ENCODE measurements at places on chromosomes 5 and 9. TPM values are rescaled to one million over a fixed set of nuclear protein-coding genes. Genes with fewer than 3 reads are reported as not detected.

GRCh38 chr5:8842971-8843551 lies 702.8 kb downstream of the SEMA5A start:
- no peak for DNase-seq

DNA sequence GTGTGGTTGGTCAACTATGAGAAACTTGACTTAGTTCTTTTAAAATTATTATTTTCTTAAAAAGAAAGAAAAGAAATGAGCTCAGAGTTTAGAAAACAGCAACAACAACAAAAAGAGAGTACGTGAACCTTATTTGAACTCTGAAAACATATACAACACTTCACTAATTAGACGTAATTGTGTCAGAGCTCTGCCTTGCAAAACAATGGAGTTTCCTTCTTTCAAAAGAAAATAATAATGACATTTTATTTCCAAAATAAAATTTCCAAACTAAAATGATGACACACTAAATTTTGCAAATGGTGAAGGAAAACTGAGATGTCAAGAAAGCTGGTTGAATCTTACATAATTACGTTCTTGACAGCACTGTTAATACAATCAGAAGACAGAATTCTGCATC lies 15.4 kb downstream of the ROR2 start:
- no peak for DNase-seq

- DNase-seq = no peak
Measured at GRCh38 chr9:132147331-132147730, 14.5 kb upstream of the NTNG2 start.

Gene FCN2
- not detected for total RNA-seq

Gene SPATA31A3
- total RNA-seq = not detected

Gene MAMDC2
- 72.0 TPM for total RNA-seq

Gene C5orf58
- not detected for total RNA-seq

Gene CDHR2
- total RNA-seq = 0.35 TPM

Gene BHMT2
- 4.7 TPM for total RNA-seq

Gene FLT4
- 38.6 TPM for total RNA-seq
